Activated T-cell treated with anti-CD3 and anti-CD28 coated beads for 24 hours (primary cell): ENCODE measurements at places on chromosomes 1 and 21.
A peak's percentile ranks its signal among the peaks of the same experiment; 100 is the strongest.

GRCh38 chr1:46302641-46303037 lies 777 bp downstream of the LRRC41 start:
- no peak for DNase-seq

DNA sequence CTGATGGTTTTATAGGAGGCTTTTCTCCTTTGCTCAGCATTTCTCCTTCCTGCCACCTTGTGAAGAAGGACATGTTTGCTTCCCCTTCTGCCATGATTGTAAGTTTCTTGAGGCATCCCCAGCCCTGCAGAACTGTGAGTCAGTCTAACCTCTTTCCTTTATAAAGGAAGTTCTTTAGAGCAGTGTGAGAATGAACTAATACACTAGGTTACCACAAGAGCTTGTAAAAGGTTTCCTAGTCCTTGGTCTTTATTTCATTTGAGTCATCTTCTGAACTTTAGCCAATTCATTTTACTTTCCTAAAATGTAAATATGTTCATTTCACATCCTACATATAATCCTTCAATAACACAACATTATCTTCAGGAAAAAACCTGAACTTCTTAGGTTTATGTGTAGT lies 365.3 kb downstream of the HHIPL2 start:
- no peak for DNase-seq

- peak; percentile 78 for DNase-seq
These were observed 28.3 kb downstream of the EIF2D start for GRCh38 chr1:206583707-206584648.

DNA sequence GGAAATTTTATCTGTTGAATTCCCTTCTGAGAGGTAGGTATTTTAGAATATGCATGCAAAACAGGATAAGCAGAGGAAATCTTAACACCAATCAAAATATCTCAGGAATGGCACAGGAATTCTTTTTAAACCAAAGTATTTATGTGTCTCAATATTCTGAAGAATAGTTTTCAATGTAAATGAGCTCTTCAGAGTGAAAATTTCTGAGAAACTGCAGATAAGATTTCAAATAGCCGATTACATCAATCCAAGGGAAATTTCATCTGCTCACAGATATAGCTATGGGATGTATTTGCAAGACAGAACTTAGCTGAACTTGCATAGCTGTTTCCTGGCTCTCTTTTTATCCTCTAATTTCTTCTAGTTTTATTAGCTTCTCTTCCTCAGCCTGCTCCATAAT lies 209.5 kb downstream of the GRIK1 start:
- DNase-seq = no peak

- DNase-seq = no peak
These were observed 28.9 kb upstream of the S1PR1 start for GRCh38 chr1:101207891-101208290.

DNA sequence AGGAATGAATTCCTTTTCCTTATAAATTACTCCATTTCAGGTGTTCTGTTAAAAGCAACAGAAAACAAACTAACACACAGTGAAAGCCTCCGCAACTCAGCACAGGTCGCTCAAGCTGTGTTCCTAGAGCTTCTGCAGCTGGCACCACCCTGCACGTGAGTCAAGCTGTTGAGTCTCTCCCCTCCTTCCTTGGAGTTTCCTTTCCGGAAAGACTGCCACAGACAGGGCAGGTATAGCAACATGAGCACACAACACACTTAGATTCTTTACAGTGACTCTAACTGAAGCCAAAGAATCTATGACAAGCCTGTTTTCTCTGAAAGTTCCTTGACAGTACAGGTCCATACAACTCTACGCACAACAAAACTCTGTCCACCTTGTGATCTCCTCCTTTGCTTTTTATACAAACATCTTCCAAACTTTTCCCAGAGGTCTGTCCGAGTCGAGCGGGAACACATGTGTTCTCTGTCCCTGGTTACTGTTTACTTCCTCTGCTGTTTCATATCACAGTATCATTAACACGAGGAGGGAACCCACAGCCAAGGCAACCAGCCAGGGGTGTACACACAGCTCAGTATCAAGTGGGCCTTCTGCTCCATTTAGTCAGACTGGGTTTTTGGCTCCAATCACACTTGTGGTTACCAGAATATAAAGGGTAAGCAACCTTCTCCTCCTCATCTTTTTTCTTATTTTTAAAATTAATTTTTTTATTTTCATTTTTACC lies 38.7 kb upstream of the DESI2 start:
- no peak for DNase-seq

- DNase-seq = no peak
These were observed 79.6 kb downstream of the UCHL5 start for GRCh38 chr1:192979542-192979941.

DNA sequence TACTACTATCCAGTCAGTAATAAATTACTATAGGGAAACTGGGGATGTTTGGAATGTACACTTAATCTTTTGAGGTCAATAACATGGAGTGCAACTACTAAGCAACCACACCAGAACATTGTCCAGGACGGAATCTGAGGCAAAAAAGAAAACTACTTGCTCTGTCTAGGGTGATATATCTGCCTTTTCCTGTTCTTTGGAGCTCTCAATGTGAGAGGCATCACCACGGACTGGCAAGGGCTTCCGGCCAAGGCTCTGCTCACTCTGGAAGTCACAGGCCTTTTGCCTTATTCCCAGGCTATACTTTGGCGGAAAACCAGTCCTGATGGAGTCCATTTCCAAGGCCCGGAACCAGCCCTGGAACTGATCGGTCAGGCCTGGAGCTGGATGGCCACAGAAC lies 94.2 kb downstream of the DTL start:
- no peak for DNase-seq

DNA sequence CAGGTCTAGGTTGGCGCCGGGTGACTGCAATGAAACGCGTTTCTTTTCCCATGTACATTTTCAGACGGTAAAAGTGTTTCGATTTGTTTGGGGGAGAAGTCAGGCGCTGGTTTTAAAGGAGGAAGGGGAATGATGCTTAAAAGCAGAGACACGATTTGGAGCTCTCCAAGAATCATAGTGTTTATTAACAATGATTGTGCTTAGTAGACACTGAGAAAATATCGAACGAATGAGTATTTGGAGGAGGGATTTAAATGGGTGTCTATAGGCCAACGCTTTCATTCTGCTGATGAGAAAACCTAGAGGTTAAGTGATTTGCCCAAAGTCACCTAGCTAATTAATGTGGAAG lies 36.9 kb upstream of the JAK1 start:
- DNase-seq = no peak

DNA sequence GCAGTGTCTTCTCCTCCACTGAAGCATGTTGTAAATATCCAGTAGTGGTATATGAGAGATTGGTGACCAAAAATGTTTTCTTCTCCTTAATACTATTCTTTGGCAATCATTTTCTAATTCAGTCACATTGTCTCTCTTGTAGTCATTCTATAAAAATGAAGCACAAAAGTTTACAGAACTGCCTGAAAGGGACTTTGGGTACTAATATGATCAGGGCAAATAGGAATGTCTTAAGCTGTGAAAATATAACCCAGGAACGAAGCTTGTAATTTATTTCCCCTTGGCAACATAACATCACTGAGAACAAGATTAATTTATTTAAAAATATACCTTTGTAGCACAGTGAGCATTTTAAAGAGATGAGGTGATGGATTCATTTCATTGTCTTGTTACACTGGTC lies 4.9 kb downstream of the B3GALT2 start:
- no peak for DNase-seq

- no peak for DNase-seq
These were observed 500.7 kb downstream of the LMO4 start for GRCh38 chr1:87829360-87829759.

- DNase-seq = peak; percentile 11
These were observed 177.2 kb downstream of the SMYD3 start for GRCh38 chr1:246329900-246330299.

GRCh38 chr1:199273837-199274379 lies 635.1 kb downstream of the PTPRC start:
- DNase-seq = no peak
